ENCODE measurements at places on chromosomes 3 and 15.

DNA sequence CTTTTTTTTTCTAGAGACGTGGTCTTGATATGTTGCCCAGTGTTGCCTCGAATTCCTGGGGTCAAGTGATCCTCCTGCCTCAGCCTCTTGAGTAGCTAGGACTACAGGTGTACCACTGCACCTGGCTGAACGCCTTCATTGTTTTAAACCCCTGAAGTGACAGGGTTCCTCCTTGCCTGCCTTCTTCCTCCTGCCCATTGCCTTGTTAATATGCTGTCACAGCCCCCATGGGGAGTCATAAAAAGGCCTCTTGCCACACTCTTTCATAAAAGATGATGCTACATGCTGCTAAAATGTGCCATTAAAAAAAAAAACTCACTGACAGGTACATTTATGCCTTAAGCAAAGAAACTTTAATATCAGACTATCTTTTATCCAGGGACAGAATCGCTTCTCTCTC, 116.8 kb upstream of the SKOR1 start:
- no peak for DNase-seq

- no peak for DNase-seq
Measured at GRCh38 chr3:126848991-126849390, 133.9 kb upstream of the PLXNA1 start.

DNA sequence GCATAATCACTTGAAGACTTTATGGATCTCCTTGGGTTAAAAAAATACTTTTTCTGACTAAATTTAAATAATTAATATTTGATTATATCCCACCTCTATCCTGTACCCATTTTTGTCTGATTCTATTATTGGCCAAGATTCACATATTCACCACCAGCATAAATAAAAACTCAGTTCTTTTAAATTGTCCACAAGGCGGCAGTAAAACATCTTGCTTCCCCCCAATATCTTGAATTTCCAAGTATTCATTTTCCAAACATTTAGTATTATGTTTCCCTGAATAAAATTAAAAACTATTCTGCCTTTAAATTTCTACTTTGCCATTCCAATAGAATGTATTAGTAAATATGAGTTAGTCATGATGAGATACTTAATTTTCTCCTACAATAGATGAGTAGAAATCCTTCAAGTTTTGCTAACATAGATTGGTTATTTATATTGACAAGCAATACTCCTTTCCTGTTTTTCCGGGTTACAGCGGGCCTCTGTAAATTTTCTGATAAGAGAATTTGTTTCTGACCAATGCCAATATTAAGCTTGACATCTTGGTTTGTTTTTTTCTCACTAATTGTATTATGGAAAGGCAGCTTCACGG, 218.7 kb upstream of the MDFIC2 start:
- no peak for DNase-seq

- DNase-seq: no peak
Measured at GRCh38 chr15:50051811-50052419, 67.1 kb downstream of the ATP8B4 start.

DNA sequence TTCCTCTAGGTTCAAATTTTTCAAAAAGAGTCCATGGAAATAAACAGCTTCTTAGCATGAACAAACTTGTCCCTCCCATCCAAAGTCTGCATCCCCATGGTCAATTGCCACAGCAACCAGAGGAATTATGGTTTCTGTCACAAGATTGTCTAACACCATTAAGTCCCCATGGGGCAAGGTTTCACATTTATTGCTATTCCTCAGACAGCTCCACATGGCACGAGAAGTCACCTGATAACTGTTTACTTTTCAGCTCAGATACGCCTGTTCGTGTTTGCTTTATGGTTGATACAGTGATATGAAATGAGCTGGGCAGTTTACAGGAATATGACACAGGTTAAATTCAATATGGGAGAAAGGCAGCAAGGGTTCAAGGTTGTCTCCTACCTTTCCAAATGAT, 37.9 kb upstream of the MUC13 start:
- no peak for DNase-seq

- no peak for DNase-seq
Measured at GRCh38 chr3:135895734-135896121, 69.8 kb upstream of the PPP2R3A start.

DNA sequence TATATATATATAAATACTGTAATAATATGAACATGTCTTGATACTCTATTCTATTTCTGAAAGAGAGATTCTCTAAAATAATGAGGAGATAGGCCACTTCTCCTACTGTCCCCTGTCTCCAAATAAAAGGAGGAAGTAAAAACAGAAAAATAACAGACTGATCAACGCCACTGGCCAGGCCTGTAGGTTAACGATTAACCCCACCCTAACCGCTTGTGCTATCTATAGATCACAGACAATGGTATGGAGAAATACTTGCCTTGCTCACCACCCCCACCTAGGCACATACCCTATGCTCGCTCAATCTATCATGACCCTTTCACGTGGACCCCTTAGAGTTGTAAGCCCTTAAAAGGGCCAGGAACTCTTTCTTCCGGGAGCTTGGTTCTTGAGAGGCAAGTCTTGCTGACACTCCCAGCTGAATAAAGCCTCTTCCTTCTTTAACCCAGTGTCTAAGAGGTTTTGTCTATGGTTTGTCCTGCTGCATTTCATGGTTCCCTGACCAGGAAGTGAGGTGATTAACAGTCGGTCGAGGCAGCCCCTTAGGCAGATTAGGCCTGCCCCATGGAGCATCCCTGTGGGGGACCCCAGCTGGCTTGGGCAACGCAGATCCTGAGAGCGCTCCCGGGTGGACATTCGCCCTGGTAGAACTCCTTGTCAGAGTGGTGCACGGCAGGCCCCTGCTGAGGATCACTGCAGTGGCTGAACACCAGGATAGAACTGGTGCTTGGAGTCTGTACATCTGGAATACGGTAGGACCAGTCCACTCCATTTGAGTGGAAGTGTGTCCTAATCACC, 521.8 kb upstream of the CNTN3 start:
- no peak for DNase-seq

DNA sequence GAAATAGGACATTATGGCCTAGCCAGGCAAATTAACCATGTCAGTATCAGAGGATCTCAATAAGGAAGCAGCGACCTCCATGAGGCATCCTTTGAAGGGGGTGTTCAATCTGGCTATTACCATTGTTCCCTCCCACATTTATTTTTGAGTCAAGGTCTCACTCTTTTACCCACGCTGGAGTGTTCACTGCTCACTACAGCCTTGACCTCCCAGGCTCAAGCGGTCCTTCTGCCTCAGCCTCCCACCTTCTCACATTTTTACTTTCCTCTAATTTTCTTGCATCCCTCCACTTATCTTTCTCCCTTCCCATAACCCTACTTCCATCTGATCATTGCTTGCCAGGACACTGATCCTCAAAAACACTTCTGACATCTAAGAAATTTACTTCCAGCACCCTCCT, 654.0 kb upstream of the NR2F2 start:
- DNase-seq: no peak

GRCh38 chr3:37241880-37242279, 67.5 kb upstream of the LRRFIP2 start:
- DNase-seq: no peak

- no peak for DNase-seq
Measured at GRCh38 chr3:15822281-15822680, 24.5 kb upstream of the ANKRD28 start.

DNA sequence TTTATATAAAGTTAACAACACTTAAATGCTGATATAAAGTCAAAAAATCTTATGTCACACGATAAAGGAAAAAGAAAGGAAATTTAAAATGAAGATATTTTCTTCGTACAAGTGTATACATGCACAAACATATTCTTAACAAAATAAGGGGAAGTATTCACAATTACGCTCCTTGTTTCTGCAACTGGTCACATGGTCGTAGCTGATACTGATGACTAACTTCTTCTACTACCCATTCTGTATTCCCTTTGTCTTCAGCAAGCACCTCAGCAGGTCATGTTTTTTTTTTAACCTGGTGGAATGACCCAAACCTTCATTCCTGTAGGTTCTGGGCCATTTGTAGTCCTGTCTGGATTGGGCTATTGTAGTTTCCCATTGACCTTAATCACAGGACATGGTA, 30.0 kb upstream of the CMTM8 start:
- no peak for DNase-seq

- no peak for DNase-seq
Measured at GRCh38 chr15:33378866-33379480, 68.2 kb downstream of the RYR3 start.

- no peak for DNase-seq
Measured at GRCh38 chr3:159627634-159628033, 361.0 kb upstream of the IL12A start.

DNA sequence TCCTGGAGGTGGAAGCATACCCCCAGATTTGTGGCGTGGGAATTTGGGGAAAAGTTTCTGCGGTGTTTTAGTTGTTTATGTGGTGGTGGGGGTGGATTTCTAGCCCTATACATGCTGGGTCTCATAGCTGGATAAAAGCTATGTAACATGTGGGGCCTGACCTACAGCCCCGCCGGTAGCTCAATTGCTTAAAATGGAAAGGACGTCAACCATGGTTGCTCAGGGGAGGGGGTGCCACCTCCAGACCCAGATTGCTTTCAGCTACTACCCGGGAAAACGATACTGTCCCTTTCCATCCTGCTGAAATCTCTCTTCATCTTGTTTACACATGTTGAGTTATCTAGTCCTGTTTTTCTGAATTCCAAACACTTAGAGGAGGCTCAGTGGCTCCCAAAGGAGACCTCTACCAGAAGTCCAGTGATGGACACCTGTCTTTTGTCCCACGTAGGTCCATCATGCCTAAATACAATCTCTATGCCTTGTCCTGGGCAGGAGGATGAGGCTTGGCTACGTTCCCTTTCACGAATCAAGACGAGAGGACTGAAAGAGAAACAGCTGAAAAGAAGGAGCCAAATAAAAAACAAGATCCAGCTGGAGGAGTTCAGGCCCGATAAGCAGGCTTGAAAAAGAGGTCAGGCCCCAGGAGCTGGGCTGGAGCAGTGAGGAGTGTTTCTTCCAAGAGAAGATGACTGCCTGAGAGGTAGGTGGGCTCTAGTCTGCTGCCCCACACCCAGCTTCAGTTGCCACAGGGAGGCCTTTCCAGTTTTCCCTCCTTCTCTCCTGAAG, 72.1 kb upstream of the TPRG1 start:
- DNase-seq: no peak

DNA sequence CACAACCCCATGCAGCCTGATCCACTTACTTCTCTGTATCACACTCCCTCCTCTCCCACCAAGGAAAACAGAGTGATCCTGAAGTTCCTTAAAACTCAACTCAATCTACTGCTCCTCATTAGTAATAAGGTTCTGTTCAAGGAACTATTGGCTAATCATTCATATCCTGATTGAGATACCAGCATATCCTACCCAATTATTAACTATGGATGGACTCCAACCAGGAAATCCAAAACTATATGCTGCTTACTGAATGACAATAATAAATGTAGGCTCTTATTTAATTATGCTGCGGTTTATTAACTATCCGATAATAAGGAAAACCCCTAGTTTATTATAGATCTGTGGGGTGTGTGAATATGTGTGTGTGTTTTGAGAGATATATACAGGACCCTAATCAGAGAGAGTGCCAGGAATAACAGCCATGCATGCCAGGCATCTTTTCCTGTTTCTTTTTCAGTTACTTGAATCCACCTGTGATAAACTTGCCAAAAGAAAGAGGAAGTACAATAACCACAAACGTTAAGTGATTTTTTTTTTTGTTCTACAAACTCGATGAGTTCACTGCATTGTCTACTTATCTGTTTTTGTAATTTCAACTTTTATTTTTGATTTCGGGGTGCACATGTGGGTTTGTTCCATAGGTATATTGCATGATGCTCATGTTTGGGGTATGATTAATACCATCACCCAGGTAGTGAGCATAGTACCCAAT, 1031.7 kb upstream of the CFAP20DC start:
- peak; percentile 52 for DNase-seq

DNA sequence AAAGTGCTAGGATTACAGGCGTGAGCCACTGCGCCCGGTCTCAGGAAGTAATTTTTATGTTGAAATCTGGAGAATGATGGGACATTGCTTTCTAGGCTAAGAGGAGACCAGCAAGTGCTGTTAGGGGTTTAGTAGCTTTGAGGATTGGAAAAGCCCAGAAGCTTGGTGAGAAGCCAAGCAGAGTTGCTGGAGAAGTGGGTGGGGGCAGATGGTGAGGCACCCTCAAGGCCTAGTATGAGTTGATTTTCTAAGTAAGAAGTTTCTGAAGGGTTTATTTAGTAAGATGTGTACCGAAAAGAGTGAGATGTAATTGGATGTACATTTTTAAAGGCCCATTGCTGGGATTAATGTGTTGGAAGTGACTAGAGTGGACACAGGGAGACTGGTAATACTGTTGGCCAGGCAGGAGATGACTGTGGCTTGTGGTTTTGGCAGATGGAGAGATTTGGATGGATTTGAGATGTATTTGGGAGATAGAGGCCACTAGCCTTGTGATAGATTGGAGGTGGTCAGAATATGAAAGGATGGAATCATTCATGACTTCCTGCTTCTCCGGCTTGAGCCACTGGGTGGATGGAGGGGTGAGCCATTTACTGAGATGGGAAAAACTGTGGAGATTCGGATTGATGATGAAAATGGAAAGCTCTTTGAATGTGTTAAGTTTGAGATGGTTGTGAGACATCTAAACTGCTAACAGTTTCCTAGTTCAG, 2.3 kb downstream of the LRRC28 start:
- no peak for DNase-seq

DNA sequence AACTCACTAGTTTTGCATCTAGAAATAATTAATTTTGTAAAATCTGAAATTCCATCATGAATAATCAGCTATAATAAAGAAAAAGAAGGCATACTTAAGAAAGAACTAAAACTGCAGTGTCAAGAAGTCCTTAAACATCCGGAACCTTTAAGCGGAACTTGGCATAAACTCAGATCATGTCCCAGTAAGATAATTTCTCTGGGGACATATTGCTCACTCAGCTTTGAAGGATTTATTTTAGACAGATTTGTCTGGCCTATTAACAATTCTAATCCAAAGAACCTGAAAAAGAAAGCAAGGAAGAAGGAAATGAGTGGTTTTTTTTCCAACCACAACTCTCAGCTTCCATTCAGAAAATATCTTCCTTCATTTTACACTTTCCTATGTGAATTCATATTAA, 850.3 kb downstream of the ROBO1 start:
- DNase-seq: no peak

DNA sequence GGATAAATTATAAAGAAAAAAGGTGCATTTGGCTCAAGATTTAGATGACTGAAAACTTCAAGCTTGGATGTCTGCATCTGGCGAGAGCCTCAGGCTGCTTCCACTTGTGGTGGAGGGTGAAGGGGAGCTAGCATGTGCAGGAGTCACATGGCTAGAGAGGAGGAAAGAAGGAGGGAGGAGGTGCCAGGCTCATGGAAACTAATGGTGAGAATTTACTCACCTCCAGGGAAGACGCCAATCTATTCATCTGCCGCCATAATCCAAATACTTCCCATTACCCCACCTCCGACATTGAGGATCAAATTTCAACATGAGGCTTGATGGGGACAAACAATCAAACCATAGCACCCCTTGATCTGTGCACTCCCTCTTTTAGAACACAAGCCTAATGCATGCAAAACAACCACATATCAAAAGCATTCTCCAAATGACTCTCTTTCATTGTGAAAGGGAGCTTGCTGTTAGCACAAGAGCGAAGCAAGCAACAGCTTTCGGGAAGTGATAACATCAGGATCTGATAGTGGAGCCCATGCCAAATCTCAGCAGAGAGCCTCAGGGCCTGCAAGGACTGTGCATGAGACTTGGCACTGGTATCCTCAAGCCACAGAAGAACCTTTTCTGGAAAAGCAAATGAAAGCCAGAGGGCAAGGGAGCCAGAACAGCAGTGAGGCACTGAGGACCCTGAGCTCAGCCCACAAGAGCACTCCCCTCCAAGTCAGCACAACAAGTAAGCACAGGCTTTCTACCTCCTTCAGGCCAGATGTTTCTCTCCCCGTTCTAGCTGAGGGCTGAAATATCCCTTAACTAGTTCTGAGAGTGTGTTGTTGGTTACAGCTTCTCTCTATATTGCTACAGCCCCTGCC, 50.2 kb upstream of the THBS1 start:
- DNase-seq: no peak
